ENCODE measurements at places on chromosomes 16 and 17.

GRCh38 chr16:59545721-59546120 is 811.6 kb upstream of the GOT2 start:
- no peak for DNase-seq

GRCh38 chr16:67963662-67964321 is 4.6 kb downstream of the SLC12A4 start:
- no peak for DNase-seq

DNA sequence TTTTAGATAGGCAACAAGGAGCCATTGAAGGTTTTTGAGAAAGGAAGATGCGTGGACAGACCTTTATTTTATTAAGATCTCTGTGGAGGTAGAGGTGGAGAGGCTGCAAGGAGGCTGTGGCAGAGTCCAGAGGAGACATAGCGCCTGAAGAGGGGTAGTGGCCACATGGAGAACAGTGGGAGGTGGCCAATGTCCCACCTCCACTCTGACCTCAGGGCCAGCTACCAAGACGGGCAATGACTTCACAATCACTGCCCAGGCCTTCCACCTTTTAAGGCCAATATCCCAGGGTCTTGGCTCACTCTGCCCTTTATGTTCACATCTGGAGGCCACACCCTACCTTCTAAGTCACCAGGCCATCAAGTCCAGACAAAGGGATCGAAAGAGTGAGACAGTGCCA is at the start of gene C16orf78:
Gene C16orf78, plus strand, starts transcription at position 301 of the 400 bp plus-strand sequence. CDS start 136 bp downstream, outside the sequence.
- DNase-seq = no peak

GRCh38 chr16:87329436-87330256 is 12.5 kb upstream of the C16orf95 start:
- no peak for DNase-seq
